ENCODE measurements at places on chromosomes 16 and 17. TPM values are rescaled to one million over a fixed set of nuclear protein-coding genes. Genes with fewer than 3 reads are reported as not detected.

- no peak for DNase-seq
These were observed 29.0 kb downstream of the TRPV2 start for GRCh38 chr17:16444258-16444886.

- no peak for DNase-seq
These were observed 42.6 kb downstream of the CYTH1 start for GRCh38 chr17:78739331-78739931.

- DNase-seq = peak; percentile 84
These were observed 19.5 kb upstream of the CORO6 start for GRCh38 chr17:29642171-29642611.

GRCh38 chr16:87703835-87704375, 61.9 kb downstream of the KLHDC4 start:
- no peak for DNase-seq

DNA sequence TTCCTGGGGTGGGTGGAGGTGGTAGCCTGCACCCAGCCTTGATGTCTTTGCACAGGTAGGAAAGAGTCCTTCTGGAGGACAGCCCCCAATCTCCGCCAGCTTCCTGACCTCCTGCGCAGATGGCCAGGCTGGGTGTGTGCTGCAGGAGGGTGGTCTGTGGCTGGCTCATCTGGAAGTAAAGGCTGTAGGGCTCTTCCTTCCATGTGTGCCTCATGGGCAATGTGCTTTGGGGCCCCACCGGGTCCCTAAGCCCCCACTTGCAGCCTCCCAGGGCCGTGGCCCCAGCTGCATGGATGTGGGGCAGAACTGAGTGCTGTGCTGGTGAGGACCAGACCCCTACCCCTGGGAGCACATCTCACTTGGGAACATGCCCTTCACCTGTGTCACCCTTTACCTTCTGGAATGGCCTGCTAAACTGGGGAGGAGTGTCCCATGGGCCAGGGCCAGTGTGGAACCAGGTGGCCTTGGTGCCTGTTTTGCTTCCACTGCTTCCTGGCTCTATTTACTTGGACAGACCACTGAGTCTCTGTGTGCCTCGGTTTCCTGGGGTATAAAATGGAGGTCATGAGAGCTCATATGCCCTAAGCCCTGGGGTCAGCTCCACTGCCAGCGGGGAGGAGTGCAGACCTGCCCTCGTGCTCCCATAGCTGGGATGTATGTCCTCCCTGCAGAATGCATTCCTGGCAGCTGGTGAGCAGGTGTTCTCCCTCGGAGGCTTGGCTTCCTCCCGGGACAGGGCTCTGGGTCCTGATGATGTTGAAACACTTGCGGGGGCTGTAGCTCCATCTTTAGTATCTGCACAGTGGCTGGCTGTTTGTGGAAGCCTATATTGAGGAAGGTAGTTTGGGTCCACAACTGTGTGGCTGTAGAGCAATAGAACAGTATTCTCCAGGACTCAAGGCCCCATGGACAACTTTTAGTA, 18.0 kb downstream of the MPRIP start:
- DNase-seq = no peak

GRCh38 chr16:77041468-77041867, 149.5 kb upstream of the MON1B start:
- no peak for DNase-seq

DNA sequence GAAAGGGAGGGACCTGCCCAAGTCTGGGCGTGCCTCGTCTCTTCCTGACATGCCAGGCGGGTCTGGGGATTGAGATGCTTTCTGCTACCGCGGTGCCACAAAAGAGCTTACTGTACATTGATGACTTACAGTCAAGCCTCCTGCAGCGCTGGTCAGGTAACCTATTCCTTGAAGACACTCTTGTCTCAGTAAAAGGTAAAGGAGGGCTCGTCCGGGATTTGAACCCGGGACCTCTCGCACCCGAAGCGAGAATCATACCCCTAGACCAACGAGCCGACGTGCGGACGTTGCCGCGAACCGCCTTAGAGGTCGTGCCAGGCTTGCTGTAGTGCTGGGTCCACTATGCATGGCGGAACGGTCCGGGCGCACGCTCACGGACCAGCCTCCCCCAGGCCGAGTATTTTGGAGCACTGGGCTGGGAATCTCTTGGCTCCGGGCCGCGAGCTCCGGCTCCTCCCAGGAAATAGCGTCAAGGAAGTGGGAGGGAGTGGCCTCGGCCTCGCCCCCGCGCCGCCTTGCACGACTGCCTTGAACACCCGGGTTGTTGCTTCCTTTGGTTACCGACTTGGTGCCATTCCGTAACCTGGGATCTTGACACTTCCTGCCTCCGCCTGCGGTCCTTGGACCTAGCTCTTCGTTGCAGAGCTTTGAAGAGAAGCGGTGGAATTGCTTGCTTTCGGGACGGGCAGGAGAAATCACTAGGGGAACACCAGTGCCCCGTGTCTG, 12.4 kb upstream of the AURKB start:
- peak; percentile 66 for DNase-seq

DNA sequence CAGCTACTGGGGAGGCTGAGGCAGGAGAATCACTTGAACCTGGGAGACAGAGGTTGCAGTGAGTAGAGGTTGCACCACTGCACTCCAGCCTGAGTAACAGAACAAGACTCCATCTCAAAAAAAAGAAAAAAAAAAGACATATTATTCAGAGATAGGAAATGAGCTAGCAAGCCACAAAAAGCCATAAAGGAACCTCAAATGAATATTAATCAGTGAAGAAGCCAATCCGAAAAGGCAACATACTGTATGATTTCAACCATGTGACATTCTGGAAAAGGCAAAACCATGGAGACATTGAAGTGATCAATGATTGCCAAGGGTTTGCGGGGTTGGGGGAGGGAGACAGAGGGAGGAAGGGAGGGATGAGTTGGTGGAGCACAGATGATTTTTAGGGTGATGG, 8.4 kb upstream of the EXOC7 start:
- DNase-seq = no peak

GRCh38 chr17:29826114-29826692, 103.8 kb downstream of the SSH2 start:
- DNase-seq = no peak

DNA sequence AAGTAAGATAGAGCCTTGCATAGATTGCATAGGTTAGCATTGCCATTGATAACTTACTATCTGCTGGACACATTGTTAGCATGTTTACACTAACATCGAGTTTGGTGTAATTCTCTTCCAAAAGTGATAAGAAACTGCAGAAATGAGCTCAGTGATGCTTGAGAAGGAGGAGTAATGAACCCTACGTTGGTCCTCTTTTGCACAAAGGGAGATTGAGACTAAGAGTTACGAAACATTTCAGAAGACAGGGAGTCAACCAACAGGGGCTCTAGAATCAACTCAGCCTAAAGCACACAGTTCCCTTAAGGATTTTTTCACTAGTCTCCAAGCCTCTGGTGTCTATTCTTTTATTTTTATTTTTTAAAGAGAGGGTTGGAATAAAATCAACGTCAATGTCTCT, 6.8 kb downstream of the CCL7 start:
- no peak for DNase-seq

DNA sequence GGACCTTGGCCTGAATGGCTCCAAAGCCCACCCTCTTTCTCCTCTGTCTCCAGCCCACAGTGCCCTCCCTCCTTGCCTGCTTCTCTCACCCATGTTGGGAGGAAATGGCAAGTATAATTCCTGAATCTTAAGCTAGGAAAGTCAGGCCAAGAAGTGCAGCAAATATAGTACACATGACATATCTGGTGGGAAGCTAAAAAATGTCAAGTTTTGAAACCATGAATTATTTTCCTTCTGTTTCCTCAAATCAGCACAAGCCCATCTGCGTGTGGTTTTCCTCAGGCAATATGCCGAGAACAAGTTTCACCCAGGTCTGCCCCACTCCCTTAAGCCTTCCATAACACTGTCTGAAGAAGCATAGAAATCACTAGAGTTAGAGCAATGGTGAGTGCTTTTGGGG, 502.8 kb upstream of the CDH11 start:
- no peak for DNase-seq

DNA sequence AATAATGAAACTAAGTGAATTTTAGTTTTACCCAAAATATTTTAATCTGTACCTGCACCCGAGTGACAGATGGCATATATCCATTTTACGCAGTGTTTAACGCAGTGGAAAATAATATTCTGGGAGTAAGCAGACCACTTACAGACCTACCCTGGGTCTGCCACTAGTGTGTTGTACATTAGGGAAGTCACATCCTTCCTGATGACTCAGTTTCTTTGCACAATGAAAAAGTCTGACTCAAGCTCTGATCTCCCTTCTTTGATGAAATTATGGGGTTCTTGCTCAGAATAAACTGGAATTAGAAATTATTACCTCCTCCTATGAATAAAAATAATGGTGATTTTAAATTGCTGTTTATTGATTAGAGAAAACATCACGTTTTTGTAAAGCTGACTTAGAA, 123.2 kb upstream of the AXIN2 start:
- DNase-seq = no peak

- no peak for DNase-seq
These were observed 773 bp downstream of the SYNGR3 start for GRCh38 chr16:1990351-1991134.

GRCh38 chr17:61017317-61018006, 339.8 kb downstream of the BCAS3 start:
- no peak for DNase-seq

GRCh38 chr17:62854098-62854680, 46.1 kb upstream of the MARCHF10 start:
- no peak for DNase-seq

DNA sequence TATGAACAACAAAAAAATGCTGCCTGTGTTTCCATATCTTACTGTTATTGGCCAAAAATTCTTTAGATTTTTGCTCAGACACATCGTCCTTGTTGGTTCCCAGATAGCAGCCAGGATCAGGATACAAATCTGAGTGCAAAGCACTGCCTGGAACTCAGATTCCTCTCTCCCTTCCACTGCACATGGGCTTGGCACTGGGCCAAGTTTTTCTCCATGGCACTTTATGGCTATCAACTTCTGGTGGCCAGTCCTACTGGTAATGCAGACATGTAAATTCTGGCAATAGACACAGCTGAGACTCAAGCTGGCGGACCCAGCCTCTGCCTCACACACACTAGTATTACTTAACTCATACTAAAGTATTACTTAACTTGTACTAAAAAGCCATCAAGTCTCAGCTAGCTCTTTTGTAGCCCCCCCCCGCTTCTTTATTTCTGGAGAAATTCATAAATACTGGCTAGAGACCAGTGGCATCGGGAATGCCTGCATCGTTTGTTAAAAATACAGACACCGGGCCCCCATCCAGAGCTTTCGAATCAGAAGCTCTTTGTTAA, 181.2 kb upstream of the COX10 start:
- DNase-seq = no peak

- DNase-seq = no peak
These were observed 393.7 kb upstream of the DYNLRB2 start for GRCh38 chr16:80147026-80147655.

- DNase-seq = no peak
These were observed 108.6 kb upstream of the GOT2 start for GRCh38 chr16:58842746-58843145.

- no peak for DNase-seq
These were observed 116.4 kb upstream of the HS3ST4 start for GRCh38 chr16:25575363-25575762.

GRCh38 chr17:43015579-43015978, 6.6 kb downstream of the VAT1 start:
- no peak for DNase-seq

DNA sequence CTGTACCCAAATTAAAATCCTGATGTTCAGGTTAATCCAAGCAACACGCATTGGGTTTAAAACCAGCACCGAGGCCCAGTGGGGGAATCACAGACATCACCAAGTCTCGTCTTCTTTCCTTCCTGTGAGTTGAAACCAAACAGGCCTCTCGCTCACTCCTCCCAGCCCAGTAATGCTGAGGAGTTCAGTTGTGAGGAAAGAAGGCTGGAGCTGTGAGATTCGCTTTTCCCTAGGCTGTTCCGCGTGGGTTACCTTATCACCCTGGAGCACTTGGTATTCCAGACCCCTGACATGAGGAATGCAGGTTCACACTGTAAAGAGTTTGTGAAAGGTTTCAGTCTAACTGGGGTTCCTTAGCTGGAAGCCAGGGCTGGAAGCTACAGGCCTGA, 20.8 kb downstream of the CIBAR2 start:
- DNase-seq = no peak

- DNase-seq = no peak
These were observed 7.9 kb downstream of the ENGASE start for GRCh38 chr17:79082311-79083190.

DNA sequence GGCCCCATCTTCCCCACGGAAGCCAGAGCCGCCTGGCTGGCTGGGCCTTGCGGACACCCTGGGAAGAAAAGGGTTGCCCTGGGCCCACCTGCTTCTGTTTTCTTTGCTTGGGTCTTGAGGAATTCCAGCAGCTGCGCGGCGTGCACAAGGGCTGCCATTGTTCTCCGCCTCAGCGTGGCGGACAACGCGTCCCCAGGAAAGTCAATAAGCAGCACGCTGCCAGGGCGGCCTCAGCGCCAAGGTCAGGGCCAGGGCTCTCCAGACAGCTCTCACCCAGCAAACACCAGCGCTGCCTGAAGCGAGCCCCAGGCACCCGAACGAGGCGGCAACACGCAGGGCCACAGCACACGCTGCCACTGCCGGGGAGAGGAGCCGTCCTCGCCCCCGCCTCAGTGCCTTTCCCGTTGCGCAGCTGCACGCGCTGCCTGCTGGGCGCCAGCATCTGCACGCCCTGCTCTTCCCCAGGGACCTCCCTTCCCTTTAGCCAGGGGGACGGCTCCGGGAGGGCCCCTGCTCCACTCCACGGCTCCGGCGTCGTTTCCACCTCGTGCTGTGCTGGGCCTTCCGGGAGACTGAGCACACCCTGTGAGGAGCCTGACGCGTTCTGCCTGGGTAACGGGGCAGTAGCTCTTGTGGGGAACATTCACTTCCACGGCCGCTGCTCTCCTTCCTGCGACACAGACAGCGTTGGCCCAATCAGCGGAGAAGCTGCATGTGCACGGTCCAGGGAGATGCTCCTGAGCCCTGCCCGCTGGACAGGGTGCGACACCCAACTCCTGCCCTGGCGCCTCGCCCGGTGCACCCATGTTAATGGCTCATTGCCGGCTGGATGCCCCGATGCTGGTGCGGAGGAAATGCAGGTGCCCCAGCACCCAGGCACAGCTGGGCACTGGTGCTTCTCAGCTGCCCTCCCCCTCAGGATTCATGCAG, 57.8 kb downstream of the LMF1 start:
- no peak for DNase-seq

- DNase-seq = no peak
These were observed 9.6 kb downstream of the CYB5B start for GRCh38 chr16:69434066-69434465.

Gene MT1M
- not detected for polyA plus RNA-seq

Gene NECAB2
- 2.3 TPM for polyA plus RNA-seq

Gene G6PC1
- 9.5 TPM for polyA plus RNA-seq

Gene KRTAP1-5
- not detected for polyA plus RNA-seq

Gene CRYBA1
- not detected for polyA plus RNA-seq

Gene MPV17L
- 13.1 TPM for polyA plus RNA-seq

Gene SLC47A1
- 24.6 TPM for polyA plus RNA-seq

Gene PIPOX
- 9.5 TPM for polyA plus RNA-seq

Gene TPSB2
- polyA plus RNA-seq = 0.37 TPM

Gene AIPL1
- polyA plus RNA-seq = not detected

Gene FZD2
- polyA plus RNA-seq = 32.3 TPM

Gene P2RX5
- polyA plus RNA-seq = 1.3 TPM

Gene CIITA
- 5.0 TPM for polyA plus RNA-seq

All from renal cortex interstitium (tissue), 15 donors.